Kidney epithelial cell (primary cell): ENCODE measurements at places on chromosomes 4 and X.
A peak's percentile ranks its signal among the peaks of the same experiment; 100 is the strongest.

- DNase-seq: no peak
Measured at GRCh38 chrX:13153796-13154195, 109.4 kb upstream of the FAM9C start.

GRCh38 chrX:69290292-69290691 is 125.0 kb upstream of the PJA1 start:
- DNase-seq: no peak

DNA sequence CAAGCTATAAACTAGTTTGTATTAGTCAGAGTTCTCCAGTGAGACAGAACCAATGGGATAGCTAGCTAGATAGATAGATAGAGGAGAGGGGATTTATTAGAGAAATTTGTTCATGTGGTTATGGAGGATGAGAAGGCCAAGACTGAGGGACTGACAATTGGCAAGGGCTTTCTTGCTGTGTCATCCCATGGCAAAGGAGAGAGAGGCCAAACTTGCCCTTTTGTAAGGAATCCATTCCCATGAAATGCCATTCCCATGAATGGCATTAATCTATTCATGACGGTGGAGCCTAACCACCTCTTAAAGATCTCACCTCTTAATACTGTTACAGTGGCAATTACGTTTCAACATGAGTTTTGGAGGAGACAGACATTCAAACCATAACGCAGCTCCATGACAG is 58.1 kb downstream of the LINC00632 start:
- no peak for DNase-seq

- no peak for DNase-seq
Measured at GRCh38 chr4:159495515-159496236, 392.8 kb downstream of the RAPGEF2 start.

- DNase-seq: no peak
Measured at GRCh38 chrX:38968344-38969216, 167.3 kb downstream of the MID1IP1 start.

DNA sequence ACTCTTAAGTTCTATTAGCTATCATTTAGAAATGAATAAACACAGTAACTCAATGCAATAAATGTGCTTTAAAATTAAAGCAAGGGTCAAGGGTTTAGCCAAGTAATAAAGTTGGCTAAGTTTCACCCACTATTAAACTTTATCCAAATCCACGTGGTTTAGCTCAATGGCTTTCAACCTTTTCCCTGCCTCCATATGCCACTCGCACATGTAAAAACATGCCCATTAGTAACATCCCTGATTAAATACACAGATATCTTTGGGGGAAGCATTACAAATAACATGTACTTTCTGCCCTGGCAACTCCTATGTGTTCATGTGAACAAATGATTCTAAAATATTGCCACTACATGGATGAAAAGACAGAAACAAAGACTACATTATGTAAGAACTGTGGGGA is 130.8 kb downstream of the ZAR1 start:
- DNase-seq: no peak

- DNase-seq: no peak
Measured at GRCh38 chr4:52606040-52606439, 53.1 kb downstream of the USP46 start.

- DNase-seq: no peak
Measured at GRCh38 chr4:16875487-16875886, 23.0 kb downstream of the LDB2 start.

DNA sequence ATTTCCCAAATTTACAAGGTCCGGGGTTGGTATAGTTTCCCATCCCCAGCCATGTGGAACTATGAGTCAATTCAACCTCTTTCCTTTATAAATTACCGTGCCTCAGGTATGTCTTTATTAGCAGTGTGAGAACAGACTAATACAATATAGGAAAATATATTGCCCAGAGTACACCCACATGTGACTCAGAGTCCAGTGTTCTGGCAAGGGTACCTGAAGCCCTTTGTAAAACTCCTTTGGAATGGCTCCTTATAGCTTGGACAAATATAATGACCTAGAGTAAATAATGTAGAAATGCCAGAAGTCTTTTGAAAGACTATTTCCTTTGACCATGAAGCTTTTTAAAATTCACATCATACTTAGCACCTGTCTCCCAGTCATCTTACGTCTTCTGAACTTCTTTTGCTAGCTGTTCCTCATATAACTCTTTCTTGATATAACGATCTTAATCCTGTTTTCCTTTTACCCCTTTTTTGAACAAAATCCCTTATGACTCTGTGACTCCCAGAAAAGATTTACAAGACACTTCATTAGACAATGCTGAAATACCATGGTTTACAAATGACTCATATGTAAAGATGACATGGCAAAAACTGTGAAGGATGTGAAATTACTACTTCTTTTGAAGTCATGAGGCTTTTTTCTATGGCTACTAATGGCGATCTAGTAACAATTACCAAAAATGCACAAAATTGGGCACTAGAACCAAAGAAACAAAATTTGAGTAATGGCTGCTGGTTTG is 408.9 kb downstream of the NAP1L3 start:
- no peak for DNase-seq

DNA sequence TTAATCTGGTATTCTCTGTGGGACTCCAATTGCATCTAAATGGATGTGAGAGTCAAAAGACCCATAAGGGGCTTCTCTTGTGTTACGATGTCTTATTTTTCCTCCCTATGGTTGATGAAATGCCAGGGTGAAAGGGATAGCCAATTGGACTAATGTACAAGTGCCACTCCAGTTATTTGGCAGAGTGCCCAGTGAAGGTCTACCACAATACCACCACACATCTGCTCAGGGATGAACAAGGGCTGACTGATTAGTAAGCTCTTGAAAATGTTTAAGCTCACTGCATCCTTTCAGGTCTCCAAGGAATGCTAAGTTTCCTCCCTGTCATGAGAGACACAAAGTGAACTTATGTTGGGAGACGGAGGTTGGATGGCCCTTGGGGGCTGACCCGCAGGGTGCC is 57.8 kb downstream of the HEPH start:
- no peak for DNase-seq

GRCh38 chrX:7515681-7516413 is 327.1 kb upstream of the VCX start:
- no peak for DNase-seq

- no peak for DNase-seq
Measured at GRCh38 chrX:18654875-18655836, 16.8 kb downstream of the RS1 start.

DNA sequence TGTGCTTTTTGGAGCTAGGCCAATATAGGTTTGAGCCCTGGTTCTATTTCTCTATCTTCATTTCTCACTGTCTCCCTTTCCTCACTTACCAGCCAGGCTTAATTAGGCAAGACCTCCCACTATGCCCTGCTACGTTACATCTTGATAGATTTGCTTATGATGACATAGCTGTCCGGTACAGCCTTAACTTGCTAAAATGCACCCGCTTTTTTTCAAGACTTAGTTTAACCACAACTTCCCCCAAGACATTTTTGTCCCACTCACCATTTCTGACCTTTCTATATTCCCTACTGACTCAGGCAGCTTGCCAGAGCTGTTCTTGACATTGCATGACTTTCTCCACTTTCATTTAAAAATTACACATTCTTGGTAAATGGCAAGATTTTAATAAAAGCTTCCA is 152.6 kb downstream of the MID1 start:
- DNase-seq: no peak

GRCh38 chr4:122476126-122476525 is 19.6 kb upstream of the IL2 start:
- DNase-seq: no peak

GRCh38 chr4:106370214-106370613 is 1.6 kb upstream of the GIMD1 start:
- no peak for DNase-seq

DNA sequence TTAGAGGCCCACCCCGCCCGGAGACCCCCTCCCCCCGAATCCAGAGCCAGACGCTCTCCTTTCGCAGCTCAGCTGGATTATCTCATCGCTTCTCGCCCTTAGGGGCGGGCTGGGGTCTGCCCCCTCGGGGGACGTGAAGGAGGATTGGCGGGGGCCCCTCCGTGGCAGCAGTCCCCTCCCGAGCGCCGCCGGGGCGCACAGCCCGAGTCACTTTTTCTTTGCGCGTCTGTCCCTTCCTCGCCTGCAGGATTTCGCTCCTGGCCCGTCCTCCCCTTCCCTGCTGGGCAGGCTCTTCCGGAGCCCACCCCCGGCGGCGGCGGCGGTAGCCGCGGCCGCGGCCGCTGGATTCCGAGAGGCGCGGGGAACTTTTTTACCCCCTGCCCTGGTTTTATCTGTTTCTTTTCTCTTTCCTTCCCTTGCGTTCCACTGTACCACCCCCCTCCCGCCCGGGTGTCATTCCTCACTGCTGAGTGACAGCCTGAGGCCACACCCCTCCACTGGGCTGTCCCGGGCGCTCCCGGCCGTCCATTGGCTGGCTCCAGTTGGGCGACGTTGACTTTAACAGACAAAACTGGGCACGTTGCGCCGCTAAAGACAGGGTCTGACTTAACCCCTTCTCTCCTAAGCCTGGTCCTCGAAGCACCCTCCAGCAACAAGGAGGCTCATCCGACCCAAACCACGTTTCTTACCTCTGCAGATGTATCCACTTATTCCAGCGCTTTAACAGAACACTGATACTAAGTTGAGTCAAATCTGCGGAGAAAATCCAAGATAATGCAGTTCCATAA is 492 bp upstream of the NKX3-2 start:
- no peak for DNase-seq

DNA sequence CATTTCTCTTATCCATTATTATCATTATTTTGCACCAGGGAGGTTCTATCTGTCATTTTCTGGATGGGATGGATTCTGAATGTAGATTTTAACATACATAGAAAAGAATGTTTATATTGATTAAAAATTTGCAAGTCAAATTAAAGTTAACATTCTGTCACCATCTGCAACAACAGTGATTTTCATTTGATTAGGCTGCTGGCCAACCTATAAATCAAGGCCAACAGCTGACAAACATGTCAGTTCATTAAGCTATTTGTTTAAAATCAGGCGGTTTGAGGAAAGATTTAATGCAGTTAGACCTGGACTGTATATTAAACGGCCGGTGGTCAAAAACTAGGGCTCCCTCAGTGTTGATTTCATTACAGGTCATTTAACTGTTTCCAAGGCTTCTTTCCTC is 109.5 kb upstream of the CBR4 start:
- no peak for DNase-seq

GRCh38 chr4:53763813-53764597 is 172.7 kb upstream of the LNX1 start:
- no peak for DNase-seq

DNA sequence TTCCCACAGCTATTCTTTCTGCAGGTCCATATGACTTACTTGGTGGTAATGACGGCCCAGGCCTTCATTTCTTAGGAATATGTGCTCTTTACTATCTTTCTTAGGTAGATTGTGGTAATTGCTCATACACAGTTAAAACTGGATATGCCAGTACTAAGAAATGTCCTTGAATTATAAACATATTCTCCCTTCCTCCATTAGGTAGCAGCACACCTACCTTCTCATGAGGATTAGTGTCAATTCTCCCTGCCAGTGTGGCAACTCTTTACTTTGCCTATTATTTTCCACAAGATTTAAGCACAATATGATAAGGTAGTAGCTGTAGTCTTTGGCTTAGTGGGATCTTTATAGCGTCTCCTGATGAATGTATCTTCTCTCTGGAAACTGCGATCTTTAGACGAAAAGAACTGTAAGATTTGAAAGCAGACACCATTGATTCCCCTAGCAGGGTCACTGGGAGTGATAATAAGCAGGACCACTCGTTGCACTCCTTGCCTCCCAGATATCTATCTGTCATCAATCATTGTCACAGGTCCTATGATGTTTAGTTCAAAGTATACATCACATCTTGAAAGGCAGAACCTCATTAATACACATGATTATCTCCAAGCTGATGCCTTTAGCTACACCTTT is 1240.7 kb downstream of the C4orf33 start:
- DNase-seq: no peak

- no peak for DNase-seq
Measured at GRCh38 chr4:23920716-23921446, 31.0 kb upstream of the PPARGC1A start.

GRCh38 chrX:153401133-153401764 is at the start of gene PNMA6E:
Gene PNMA6E (minus strand): TSS chrX:153401350. CDS start chrX:153398849, 2,501 bp downstream.
- no peak for DNase-seq

- peak; percentile 63 for DNase-seq
Measured at GRCh38 chr4:7206911-7207567, 14.7 kb downstream of the SORCS2 start.

DNA sequence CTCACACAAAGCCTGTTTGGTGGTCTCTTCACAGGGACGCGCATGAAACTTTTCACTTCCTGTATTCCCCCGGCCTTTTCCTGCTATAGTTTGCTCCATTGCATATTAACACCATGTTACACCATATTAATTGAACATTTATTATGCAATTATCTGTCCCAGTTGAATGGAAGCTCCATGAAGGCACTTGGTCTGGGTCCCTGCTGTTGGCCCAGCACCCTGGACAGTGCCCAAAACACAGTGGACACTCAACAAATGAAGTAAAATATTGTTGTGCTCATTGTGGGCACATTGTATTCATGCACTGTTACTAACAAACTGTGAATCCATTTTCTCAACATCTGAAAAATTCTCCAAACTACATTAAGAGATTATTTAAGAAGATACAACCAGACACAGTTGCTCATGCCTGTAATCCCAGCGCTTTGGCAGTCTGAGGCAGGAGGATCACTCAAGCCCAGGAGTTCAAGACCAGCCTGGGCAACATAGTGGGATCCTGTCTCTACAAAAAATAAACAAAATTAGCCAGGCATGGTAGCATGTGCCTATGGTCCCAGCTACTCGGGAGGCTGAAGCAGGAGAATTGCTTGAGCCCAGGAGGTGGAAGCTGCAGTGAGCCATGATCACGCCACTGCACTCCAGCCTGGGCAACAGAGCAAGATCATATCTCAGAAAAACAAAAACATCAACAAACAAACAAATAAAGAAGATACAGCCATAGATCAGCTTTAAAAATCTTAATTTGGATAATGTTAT is 292.7 kb upstream of the TENM3 start:
- no peak for DNase-seq

- DNase-seq: no peak
Measured at GRCh38 chrX:56833626-56834025, 104.6 kb downstream of the NBDY start.

DNA sequence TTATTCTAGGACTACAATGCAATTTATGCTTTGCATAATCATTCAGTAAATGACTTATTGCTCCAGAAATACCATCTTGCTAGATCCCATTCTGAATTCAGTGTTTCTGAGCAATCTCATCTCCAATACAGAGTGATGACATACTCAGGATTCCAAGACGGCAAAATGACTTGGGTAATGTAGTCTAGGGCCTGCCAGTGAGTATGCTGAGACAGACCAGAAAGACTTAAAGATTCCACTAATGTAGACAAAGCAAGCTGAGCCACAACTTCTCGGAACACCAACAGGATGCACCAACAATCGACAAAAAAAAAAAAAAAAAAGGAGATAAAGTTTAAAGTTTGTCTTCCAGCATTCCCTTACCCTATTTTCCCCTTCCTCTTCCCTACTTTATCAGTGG is 919 bp upstream of the SEC24B start:
- no peak for DNase-seq

GRCh38 chr4:3310301-3311094 is 17.7 kb downstream of the RGS12 start:
- DNase-seq: no peak

GRCh38 chr4:87868522-87868921 is 35.8 kb downstream of the MEPE start:
- no peak for DNase-seq

GRCh38 chr4:106588891-106589290 is 220.3 kb upstream of the GIMD1 start:
- DNase-seq: no peak

- no peak for DNase-seq
Measured at GRCh38 chrX:1778817-1779216, 164.0 kb downstream of the ASMT start.
